ENCODE measurements at places on chromosomes 11 and 22.
A peak's percentile ranks its signal among the peaks of the same experiment; 100 is the strongest.

DNA sequence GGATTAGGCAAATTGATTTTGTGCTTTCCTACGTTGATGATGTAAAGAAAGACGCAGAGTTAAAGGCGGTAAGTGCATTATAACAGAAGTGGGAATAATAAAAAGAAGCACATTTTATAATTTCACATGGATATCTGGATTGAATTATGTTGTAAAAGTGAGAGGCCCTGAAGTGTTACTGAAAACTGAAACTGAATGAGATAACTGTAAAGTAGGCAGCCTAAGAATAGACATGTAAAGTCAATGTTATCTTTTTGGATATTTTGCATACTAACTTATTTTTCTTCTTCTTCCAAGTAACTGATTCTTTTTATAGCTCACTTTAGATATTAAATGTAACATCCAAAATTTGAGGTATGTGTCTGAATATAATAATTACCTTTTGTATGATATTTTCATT is 28.3 kb downstream of the ANO5 start:
- no peak for DNase-seq

- DNase-seq = no peak
Measured at GRCh38 chr22:38487946-38488345, 18.2 kb downstream of the DDX17 start.

DNA sequence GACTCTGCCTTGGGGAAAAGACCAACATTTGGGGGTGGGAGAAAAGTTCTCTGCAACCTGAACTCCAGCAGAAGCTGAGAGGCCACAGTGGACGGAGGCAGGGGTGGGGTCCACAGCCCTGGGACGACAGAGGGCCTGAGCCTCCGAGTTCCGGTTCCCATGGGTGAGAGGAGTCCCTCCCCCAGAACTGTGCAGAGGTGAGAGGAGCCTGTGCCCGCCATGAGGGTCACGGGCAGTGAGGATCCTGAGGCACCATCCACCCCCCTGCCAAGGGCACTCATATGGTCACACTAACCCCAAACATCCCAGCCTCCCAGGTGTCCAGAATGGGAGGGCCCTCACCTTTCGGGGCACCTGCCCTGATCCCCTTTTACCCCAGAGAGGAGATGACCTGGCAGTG is 30.5 kb downstream of the KIAA0930 start:
- no peak for DNase-seq

DNA sequence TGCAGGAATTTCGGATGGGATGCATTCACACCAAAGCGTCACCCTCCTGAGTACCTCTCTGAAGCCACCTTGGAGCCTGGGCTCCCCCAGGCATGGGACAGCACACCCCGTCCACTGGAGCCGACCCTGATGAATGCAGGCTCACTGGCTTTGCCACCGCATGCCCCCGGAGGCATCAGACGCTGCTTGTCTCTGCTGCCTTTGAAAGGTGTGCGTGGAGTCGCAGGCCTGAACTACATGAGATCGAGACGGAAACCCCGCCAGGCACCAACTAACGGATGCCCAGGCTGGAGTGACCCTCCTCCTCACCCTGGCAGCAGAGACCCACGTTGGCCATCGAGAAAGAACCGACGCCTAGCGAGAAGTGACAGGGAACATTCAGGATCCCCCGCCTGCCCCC is 22.5 kb downstream of the KRTAP5-5 start:
- DNase-seq = no peak

DNA sequence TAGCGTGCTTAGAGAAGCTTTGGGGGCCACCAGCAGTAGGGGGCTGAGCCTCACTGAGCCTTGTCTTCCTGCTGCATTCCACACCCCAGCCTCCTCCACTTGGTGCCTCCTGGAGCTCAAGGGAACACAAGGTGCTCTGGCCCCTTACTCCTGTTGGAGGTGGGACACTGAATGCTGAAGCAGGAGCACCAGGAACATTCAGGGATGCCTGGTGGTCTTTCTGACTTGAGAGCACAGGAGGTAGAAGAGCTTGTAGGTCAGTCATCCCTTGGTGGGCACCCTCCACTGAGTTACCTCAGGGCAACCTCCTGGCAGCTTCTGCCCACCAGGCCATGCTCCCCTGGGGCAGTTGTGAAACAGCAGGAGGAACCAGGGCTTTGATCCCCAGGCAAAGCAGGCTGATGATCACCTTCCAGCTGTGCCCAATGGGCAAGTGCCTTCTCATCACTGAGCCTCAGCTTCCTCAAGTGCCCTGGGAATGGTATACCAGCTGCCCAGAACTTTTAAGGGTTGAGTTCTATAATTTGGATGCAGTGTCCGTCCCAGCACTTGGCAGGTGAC is 50.1 kb downstream of the CABIN1 start:
- DNase-seq = no peak

DNA sequence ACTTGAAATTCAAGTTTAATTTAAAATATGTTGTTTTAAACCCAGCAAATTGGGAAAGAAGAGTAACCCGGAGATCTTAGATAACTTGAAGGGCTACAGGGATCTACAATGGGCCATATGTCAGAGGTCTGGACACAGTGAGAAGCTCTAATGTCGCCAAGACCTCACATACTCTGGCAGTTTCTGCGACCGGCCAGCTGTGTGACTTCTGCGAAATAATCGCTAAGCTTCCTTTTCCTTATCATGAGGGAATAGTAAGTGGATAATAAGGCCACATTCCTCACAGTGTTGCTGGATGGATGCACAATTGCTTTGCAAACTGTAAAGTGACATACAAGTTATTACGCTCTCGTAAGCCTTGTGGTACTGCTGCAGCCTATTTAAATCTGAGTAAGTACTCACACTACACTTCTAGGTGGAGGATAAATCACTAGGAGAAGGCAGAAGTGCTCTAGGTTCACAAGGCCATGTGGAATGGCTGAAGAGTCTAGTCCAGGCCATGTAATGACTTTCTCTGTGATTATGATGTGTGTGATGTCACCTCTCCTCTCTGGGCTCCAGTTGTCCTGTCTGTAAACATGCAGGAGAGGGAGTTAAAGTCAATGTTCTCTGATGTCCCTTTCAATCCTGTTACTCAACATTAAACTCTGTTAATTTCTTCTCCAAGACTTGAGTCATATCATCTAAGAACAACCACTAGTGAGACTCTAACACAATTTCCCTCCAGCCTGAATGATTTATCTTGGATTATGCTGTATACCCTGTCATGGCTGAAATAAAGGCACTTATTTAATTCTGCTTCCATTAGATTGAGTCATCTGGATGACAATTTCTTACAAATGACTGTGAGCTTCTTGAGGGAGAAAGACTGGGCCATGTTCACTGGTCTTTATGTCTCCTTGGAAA is 192.6 kb upstream of the NARS2 start:
- DNase-seq = no peak

DNA sequence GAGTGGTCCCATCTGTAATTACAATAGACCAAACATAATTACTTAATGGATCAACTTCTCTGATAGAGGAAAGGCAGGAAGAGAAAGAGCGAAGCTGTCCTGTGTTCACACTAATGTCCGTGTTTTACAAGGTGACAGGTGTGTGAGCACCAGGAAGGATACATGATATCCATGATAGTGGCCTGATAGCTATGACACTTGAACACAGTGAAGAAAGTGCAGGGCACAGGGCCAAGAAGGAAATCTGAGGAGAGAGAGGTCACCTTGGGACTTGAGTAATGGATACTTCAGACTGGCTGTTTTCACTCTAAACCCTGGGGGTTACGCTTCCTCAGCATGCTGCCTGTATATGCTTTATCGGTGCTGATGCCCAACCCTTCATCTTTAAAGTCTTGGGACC is 29.4 kb downstream of the TUB start:
- no peak for DNase-seq

GRCh38 chr11:70650075-70650909 is 252.0 kb downstream of the CTTN start:
- DNase-seq = no peak

GRCh38 chr11:114226356-114226755 is 69.8 kb upstream of the NNMT start:
- DNase-seq = no peak

GRCh38 chr11:105574974-105575373 is 34.9 kb upstream of the GRIA4 start:
- DNase-seq = no peak

- peak; percentile 45 for DNase-seq
Measured at GRCh38 chr11:3153291-3153861, 11.7 kb downstream of the OSBPL5 start.

DNA sequence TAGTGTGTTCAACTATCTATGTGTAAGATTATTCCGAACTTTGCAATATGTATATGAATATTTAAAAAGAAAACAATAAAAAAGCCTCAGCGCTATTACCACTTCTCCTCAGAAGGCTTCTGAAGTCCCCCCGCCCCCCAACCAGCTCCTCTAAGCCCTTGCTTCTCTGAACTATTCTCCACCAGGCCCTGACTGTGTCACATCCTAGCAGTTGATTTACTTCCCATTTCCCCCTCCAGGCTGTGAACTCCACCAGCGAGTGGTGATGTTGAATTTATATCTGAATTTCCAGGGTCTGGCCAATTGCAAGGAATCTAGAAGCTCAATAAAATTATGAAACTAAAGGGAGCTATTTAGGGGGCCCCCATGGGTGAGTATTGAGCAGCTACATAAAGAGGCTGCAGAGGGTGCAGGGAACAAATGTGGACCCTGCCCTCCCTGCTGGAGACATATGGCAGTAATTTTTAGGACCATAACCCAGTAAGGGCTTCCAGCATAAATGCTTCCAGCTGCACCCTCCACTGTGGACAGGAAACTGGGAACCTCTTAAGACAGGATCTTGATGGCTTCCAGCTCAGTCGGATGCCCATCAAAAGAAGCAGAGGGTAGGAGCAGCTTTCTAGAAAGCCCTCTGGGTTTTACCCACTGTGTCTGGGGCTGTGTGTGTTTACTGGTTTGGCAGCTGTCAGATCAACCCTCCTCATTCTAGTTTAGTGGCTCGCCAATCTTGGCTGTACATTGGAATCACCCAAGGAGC is 81.4 kb downstream of the TIMP3 start:
- no peak for DNase-seq

Measured in GF-D8 (cell line).